ENCODE measurements at places on chromosomes 12 and 14. TPM values are rescaled to one million over a fixed set of nuclear protein-coding genes. Genes with fewer than 3 reads are reported as not detected.

GRCh38 chr12:12315838-12316237, 34.2 kb downstream of the MANSC1 start:
- DNase-seq: no peak

Gene NGB
- total RNA-seq: not detected

DNA sequence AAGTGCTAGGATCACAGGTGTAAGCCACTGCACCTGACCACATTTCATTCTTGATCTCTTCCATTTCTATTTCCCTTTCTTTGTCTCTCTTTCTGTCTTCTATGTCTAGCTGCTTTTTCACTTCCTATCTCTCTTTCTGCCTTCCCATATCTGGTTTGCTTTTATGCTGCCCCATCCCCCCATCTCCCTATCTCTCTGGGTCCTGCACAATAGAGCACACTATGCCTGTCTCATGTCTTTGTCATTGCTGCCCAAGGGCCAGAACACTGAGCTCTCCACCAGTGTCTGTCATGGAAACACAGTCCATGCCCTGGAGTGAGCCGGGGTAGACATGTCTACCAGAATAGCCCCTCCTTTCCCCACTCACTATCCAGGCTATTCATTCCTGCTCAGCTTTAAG, 12.3 kb upstream of the RARG start:
- DNase-seq: no peak

Gene OR10G3
- total RNA-seq: not detected

DNA sequence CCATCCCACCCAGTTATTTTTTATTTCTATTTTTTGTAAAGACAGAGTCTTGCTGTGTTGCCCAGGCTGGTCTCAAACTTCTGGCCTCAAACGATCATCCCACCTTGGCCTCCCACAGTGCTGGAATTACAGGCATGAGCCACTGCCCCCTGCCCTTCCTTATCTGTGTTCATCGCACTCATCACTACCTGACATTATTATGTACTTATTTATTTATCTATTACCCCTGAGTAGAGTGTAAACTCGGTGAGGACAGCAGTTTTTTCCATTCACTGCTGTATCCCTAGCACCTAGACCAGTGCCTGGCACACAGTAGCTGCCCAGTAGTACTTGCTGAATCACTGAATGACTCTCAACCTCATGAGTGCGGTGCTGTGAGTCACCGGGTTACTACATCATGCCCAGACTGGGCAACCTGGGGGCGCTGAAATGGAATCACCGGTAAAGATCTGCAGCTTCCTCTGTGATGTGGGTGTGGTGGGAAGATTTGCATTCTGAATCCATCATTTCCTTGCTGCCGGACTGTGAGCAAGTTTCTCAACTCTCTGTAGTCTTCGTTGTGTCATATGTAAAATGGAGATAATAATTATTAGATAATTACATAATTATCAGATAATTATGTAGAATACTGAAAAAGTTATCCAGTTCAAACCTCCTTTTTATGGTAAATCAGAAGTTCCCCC, 81.9 kb upstream of the USP44 start:
- no peak for DNase-seq

DNA sequence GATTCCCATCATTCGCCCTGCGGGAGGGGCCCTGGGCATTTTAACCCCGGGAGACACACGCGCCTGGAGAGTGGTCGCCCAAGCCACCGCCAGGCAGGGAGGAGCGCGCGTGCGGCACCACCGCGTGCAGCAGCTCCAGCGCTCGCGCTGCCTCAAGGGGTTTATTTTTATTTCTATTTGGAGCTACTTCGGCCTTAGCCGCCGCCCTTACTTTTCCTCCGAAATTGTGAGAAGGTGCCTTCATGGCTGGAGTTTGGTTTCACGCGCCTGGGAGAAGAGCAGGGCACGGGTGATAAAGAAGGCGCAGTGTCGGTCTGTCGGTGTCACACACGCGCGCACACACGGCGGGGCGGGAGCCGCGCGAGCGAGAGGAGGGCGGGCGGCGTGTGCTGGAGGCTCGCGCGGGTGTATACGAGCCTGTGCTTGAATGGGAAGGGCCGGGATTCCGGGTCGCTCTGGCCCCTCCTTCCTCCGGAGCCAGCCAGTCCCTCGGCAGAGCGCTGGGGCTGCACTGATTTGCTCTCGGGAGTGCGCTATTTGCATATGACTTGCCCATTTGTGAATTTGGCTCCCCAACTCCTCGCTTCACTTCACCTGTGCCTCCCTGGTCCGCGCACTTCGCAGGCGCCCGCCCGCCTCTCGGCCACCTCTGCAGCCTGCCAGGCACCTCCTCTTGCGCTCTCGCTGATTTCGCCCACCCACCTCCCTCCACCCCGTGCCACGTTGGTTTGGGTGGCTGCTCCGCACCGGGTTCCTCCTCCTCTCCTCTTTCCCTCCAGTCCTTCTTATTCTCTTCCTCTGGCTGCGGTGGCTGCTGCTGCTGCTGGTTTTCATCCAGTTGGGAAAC, 932.3 kb downstream of the DIO2 start:
- DNase-seq: peak; percentile 27

Gene SYNDIG1L
- total RNA-seq: not detected

Gene GDF3
- 0.53 TPM for total RNA-seq

- no peak for DNase-seq
These were observed 704.3 kb upstream of the FLRT2 start for GRCh38 chr14:84825481-84826251.

- no peak for DNase-seq
These were observed 5.2 kb upstream of the ATG14 start for GRCh38 chr14:55416866-55417265.

Gene KCNH3
- not detected for total RNA-seq
